CD14-positive monocyte (primary cell): ENCODE measurements at places on chromosomes 7 and 10.

DNA sequence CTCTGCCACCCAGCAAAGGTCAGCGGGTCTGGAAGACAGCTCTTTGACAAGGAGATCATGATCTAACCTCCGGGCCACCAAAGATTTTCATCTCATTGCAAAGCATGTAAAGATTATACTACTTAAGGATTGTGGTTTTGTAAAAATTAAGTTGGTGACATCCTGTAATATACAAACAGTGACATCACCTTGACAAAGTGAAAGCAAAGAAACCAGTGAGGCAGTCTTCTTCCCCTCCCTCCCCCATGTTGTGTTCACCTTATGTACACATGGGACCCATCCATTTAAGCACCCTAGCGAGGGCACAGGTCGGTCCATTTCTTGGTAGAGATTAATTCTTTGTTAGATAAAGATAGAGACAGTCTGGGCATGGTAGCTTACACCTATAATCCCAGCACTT is 3.9 kb downstream of the MDH2 start:
- no peak for DNase-seq

DNA sequence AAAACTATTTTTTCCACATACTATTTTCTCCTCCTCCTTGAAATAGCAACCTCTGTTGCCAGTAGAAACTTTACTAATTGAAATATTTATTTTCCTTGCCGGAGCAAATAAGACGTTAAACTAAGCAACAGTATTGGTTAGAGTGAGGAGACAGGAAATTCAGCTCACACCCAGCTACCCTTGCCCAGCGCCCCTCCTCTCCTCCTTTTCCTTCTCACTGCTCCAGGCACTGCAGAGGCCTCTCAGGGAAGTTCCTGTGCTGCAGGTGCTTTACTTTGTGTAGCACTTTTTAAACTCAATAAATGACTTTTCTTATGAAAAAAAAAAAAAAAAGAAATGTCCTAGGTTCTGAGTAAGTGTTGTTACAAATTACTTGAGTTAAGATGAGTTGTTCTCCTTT is 134.0 kb downstream of the SEMA3E start:
- no peak for DNase-seq

DNA sequence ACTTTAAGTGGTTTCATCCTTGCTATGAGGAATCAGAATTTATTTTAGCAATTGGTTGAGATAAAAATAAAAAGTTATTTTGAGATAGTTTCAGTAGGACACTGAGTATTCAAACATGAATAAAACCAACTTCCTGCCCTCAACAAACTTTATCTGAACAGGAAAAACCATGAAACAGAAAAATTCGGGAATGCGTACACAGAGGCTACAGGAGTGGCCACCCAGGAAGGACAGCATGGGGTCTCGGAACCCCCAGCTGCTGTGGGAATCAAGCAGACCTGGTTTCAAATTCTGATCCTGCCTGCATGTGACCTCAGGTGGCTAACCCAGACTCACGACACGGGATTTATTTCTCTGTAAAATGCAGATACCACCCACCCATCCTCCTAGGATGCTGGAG is 49.0 kb upstream of the GRID1 start:
- no peak for DNase-seq

DNA sequence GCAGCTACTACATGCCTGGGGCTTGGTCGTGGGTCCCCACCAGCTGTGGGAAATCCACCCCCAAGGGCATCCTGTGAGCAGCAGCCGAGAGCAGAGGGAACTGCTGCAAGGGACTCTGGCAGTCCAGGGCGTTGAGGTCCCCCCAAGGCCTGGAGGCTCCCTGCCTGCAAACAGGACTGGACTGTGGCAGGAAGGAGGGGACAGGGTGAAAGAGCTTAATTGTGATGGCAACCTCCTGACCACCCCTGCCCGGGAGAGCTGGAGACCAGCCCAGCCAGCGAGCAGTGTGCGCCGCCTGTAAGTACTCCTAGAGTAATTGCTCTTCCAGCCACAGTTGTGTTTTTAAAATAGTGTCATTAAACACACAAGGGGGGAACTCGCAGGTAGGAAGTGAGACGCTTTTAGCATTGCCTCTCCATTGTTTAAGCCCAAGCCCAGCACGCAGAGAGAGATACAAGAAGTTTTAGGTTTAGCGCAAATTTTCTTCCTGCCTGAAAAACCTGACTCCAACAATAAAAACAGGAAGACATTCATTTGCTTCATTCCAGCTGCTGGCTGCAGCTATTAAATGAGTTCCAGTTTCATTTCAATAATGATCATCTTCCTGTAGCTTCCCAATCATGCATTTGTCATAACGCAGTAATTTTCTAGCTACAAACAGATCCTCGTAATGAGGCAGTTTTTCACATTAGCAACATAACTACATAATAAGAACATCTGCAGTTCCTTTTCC is 111.1 kb downstream of the EBF3 start:
- no peak for DNase-seq

- no peak for DNase-seq
These were observed 112.7 kb downstream of the TCERG1L start for GRCh38 chr10:131198843-131199242.

DNA sequence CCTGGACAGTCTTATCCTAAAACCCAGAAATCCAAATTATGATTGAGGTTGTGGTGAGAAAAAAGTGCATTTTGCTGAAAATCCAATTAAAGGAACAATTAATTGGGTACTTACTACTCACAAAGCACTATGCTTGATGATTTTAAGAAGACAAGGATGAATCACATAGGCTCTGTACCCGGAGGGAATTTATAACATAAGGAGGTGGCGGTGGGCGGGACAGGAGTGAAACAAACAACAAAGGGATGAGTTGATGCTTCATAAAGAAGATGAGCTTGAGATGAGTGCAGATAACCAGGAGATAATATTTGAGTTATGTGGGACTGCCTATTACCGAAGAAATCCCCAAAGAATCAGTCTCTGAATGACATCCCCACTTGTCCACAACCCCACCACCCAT is 171.1 kb upstream of the FZD8 start:
- DNase-seq: no peak

DNA sequence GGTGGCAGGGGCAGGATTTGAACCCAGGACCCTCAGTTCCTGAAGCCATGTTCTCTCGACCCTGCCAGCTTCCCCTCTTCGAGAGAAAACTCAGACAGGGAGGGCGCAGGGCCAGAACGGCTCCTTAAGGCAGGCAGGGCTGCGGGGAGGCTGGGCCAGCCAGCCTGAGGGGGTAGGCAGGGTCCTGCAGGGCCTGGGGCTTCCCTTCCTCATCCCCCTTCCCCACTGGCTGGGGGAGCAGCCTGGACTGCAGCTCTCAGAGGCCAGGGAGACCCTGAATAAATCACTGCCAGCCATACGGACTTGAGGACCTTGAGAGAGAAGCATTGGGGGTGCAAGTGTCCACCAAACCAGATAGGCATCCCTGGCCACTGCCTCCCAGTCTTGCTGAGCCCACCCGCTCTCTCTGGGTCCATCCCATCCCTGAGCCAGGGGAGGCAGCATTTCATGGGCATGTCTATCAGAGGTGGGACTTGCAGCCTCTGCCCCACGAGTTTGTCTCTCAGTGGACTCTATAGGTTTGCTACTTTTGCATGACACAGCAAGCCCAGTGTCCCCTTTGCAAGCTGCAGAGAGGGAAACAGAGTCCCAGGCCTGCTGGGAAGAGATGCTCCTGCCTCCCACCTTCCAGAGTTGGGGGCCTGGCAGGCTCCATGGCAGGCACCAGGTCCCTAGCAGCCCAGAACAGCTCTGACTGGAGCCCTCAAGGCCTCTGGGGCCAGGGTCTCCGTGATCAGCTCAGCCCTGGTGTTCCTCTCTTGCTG is 70.9 kb downstream of the MYL10 start:
- no peak for DNase-seq

GRCh38 chr10:120632047-120632446 is 175.0 kb downstream of the PLPP4 start:
- DNase-seq: no peak

GRCh38 chr10:77732213-77733003 is 94.8 kb upstream of the KCNMA1 start:
- DNase-seq: no peak

DNA sequence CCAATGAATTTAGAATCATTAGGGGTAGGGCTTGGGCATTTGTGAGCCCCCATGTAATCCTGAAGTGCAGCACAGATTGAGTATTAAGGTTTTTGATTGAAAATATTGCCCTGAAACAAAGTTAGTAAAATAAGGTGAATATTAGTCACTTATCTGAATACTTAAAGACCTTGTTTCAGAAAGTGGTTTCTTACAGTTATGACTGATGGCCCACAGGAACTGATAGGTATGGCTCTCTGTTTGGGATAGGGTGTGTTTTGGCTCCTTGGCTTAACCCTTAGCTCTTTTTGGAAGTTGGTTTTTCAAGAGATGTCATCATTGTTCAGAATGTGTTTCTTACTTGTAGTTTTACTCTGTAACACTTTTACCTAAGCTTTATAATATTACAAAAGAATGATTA is 34.8 kb downstream of the MDFIC start:
- DNase-seq: no peak

DNA sequence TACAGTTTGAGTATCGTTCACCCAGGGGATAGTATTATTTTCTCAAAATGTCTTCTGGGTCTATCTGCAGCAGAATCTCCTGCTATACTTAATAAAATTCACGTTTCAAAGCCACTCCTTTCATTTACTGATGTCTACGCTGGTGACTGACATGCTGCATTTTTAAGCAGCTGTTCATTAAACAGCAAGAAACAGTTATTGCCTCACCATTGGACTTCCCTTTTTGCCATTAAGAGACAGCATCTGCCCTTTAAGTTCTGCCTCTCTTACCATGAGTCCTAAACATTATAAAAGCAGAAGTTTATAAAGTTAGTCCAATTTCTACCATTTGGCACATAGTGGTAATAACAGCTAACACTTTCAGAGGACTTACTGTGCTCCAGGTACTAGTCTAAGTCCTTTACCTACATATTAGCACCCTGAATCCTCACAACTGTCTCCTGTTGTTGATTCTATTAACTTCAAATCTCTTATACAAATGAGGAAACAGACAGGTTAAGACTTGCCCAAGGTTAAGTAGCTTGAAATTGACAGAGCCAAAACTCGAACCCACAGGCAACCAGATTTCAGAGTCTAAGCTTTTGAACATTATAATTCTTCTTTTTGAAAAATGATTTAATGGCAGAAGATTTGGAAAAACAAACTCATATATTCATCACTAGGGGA is 169.5 kb downstream of the SNX13 start:
- DNase-seq: peak; percentile 87

- no peak for DNase-seq
These were observed 25.0 kb downstream of the GTF2IRD1 start for GRCh38 chr7:74478671-74479065.

- DNase-seq: no peak
These were observed 72.6 kb downstream of the JAZF1 start for GRCh38 chr7:28107960-28108359.

GRCh38 chr10:72419241-72419640 is 64.5 kb upstream of the DNAJB12 start:
- no peak for DNase-seq

GRCh38 chr10:71462062-71462935 is 65.6 kb downstream of the CDH23 start:
- no peak for DNase-seq

GRCh38 chr7:117067340-117067739 is 114.0 kb downstream of the ST7 start:
- no peak for DNase-seq

DNA sequence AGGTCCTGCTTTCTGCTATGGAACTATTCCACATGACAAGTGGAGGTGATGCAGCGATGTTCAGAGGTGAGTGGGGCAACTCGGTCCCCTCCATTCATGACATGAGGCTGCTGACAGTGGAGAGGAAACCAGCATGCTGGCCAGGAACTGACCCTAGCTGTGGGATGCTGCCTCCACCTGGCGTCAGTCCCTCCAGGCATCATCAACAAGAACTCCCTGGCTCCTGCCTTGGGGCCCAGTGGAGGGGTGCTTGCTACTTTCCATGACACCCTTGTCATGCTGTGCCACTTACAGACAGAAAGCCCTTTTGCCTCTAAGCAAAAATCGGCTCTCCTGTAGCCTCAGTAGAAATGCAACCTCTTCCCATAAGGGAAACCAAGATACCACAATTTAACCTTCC is 118.5 kb downstream of the LRRC18 start:
- DNase-seq: no peak

DNA sequence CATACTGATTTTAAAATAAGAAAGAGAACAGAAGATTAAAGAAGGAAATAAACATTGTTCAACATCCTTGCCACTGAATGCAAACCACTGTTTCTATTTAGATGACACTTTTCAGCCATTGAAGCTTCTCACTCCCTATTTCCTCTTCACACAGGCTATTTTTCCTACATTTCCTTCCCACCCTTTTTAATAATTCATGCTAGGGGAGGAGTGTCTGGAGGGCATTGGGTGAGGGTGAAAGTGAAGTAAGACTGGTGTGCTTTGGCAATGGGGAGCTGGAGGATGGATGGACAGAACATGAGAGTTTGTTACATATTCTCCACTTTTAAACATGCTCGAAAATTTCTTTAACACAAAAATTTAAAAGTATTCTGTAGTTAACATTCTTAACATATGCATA is 168.8 kb upstream of the GLI3 start:
- no peak for DNase-seq

DNA sequence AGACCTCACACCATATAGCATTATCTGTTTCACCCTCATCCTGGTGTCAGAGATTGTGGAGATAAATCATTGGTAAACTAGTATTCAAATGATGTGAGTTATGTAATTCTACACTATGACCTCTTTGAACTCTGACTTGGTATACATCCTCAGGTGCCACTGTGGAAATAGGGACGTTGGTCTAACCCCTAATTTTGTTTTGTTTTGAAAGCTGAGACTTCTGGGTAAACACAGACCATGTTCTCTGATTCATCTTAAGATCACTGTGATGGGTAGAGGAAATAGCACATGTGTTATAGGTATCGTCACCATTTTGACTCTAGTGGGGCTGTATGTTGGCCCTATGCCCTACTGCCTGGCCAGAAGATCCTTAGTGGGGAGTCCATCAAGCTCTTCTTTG is 241.6 kb downstream of the CCDC7 start:
- DNase-seq: no peak

DNA sequence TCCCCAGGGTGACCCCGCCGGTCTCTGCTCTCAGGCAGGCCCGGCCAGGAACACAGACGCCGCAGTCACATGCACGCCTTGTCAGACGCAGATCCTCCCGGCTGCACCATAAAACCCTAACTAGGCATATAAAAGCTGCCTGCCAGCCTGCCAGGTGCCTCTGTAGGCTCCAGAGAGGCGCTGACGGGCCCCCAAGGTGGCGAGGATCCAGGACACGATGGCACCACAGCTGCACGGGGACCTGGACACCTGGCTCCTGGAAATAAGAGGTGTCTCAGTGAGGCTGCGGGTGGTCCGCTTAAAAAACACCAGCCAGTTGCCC is 21.9 kb upstream of the GDF10 start:
- DNase-seq: no peak

DNA sequence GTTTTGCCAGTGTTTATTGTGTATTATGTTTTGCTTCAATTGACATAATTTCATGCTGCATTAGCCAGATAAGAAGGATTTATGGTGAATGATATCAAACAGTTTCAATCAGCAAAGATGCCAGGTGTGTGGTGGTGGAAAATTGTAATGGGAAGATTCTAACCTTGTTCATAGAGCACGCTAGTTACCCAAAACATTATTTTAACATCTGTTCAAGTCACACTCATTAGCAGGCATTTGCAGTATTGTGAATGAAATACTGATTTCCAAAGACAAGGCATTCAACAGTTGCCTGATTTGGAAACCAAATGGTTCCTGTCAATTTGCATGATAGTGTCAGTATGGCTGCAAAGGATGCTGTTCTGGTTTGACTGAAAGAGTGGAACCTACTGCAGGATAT is 129.7 kb downstream of the EPC1 start:
- no peak for DNase-seq
